SK-N-SH (cell line): ENCODE measurements at places on chromosomes 11 and 22. TPM values are rescaled to one million over a fixed set of nuclear protein-coding genes. Genes with fewer than 3 reads are reported as not detected.

GRCh38 chr11:28539239-28540030, 431.2 kb downstream of the METTL15 start:
- no peak for DNase-seq

DNA sequence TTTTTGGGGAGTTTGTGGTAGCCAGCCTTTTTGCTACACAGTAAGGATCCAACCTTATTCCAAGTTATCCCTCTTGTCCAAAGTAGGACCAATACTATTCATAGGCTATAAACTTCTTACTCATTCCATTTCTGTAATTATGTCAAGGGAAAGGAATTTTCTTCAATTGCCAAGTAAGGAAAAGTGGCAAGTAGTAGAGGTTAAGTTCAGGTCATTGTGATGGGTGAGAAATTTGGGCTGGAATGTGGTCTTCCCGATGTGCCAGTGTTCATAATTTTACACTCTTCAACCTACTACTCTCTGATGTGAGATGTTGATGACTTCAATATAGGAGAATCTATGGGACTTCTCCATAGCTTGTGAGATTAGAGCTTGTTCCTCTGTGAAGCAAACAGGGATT, 648.8 kb downstream of the METTL15 start:
- no peak for DNase-seq

DNA sequence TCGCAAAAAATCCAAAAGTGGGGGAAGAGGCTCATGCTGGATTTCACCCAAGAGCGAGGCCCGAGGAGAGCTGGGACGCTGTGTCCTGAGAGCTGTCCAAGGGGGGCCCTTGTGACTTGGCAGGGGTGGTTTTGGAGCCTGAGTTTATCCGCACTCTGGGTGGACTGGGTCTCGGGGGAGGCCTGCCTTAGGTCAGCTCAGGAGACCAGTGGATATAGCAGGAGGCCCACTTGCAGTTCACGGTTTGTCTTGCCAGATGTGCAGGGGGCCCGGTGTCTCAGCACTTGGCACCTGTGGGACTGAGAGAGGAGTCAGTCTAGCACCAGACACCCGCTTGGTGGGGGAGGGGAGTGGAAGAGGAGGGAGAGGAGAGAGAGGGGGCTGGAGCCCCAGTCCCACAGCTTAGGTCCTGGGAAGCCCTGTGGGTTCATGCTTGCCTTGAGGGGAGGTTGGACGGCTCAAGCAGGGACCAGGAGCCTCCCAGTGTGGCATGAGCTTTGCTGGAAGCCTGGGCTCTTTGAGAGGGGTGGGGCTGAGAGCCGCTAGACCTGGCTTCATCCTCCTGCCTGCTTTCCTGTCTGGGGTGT, 33.4 kb downstream of the PARVB start:
- DNase-seq: no peak

DNA sequence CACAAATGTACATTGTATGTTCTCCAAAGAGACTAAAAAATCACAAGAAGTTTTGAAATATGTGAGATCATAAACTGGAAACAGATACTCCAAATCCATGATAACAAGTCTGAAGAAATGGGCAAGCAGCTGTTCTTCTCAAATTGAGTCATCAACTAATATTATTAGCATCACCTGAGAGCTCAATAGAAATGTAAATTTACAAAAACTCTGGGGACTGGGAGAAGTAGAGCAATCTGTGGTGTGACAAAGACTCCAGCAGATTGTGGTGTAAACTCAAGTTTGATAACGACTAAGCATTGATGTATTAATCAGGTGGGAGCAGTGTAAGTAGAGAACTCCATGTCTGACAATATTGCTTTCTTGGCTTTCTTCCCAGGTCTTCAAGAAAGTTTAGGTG, 53.2 kb downstream of the GLYATL1 start:
- no peak for DNase-seq

DNA sequence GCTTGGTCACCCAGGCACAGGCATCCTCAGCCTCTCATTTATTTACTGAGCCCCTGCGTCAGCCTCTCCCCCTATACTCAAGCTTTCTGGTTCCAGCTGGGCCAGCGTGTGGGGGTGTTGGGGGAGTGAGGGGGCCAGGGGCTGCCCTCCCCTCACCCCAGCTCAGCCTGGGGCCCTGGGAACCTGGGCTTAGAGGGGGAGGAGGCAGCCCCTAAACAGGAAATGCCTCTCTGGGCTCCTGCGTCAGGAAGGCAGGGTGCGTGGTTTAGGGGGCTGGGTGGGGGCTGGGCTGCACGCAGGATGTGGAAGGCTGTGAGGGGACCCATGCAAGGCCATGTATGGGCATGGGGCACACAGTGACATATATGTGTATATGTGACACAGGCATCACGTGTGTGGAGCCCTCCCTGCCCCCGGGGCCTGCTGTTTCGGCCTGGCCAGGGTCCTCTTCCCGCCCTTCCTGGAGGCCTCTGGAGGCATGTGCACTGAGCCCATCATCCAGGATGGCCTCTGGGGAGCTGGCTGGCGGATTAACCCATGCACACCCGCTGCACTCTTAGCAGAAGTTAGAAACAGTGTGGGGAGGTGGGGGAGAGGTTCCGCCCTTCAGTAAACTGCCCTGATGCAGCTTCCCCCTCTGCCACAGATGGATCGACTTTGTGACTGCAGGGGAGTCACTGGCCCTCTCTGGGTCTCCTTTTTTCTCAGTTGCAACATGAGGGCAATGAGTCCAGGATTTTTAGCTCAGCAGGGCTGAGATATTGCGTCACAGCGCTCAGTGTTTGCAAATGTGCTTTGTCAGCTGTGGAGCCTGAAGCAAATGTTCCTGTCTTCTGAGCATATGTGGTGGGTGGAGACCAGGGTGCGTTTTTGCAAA, 1.1 kb upstream of the CD248 start:
- DNase-seq: peak; percentile 69

DNA sequence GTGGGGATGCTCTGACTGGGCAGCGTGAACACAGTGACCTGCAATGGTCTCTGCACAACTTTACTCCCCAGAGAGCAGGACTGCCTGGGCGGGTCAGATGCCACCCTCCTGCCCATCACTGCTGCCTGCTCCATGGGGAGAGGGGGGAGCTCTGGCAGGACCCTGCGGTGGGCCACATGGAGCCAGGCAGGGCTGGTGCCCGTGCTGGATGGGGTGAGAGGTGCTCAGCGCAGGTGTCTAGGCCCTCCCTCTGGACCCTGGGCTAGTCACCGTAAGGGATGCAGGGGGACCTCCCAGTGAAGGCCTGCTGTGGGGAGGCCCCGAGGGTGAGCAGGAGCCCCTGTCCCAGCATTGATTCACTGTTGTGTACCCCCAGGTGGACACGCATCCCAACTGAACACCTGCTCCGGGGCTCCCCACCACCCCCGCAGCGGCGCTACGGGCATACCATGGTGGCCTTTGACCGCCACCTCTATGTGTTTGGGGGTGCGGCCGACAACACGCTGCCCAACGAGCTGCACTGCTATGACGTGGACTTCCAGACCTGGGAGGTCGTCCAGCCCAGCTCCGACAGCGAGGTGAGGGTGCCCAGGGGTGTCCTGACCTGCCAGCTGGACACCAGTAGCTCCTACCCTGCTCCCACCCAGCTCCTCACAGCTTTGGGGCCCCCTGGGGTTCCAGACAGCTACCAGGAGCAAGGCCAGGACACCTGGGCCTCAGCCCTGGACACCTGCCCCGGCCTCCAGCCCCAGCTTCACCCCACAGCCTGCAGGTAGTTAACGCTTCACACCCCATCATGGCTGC, 9.4 kb downstream of the LZTR1 start:
- no peak for DNase-seq

- no peak for DNase-seq
Measured at GRCh38 chr11:130211781-130212401, 52.3 kb downstream of the ST14 start.

DNA sequence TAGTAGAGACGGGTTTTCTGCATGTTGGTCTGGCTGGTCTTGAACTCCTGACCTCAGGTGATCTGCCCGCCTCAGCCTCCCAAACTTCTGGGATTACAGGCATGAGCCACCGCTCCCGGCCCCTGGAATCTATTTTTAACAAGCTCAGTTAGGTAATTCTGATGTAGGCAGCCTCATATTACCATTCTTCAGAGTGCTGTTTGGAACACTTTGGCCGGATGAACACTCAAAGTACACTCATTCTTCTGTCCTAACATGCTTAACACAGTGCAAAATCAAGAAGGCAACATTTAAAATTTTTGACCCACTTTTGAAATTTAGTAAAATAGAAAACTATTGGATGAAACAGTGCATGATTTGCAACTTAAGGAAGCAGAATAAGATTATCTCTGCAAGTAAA, 586.7 kb upstream of the CHORDC1 start:
- no peak for DNase-seq

DNA sequence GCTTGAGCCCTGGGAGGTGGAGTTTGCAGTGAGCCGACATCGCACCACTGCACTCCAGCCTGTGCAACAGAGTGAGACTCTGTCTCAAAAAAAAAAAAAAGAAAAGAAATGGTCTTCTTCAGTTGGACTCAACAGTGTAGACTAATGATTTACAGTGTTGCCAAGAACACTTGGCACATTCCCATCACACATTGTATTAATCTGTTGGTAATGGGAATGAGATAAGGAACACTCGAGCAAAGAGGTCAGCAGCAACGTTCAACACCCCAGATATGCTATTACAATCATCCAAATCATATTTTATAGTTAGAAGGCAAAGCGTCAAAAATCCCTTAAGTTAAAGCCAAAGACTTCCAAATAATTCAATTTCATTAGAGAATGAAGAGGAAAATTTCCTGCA, 14.5 kb downstream of the CDON start:
- no peak for DNase-seq

Gene NDUFS8
- polyA plus RNA-seq: 87.2 and 123 TPM in 2 replicates

Gene MUC2
- not detected in 2 replicates for polyA plus RNA-seq
